ENCODE measurements at places on chromosomes 5 and 9. TPM values are rescaled to one million over a fixed set of nuclear protein-coding genes. Genes with fewer than 3 reads are reported as not detected.
A peak's percentile ranks its signal among the peaks of the same experiment; 100 is the strongest.

The ANKRD34B gene
- polyA plus RNA-seq: 0.34 TPM

DNA sequence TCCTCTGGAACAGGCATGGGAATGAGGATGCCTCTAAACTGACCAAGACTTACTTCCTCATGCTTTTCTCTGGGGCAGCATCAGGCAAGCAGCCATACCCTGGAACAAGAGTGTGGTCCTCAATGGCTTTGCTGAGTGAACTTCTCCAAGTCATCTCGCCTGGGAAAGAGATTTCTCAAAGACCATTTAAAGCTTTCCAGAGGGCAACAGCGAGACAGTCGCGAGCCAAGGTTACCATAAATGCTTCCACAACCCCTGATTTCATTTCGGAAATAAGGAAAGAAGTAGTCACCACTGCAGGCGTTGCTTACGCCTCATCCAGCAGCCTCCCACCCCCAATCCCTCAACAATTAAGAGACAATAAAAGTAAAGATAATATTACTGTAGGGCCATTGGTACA lies 1.1 kb upstream of the SNCAIP start:
- H3K27ac ChIP-seq: peak overlapping the region; percentile 81
- H3K27me3 ChIP-seq: no peaks in the 10 kb centered on the region
- H3K4me1 ChIP-seq: peaks cover 4% of the 10 kb centered on the region
- no peaks in the 10 kb centered on the region for H3K36me3 ChIP-seq
- DNase-seq: no peak
- peak overlapping the region; percentile 65 for H3K4me3 ChIP-seq

The KCNV2 gene
- 4.7 TPM for polyA plus RNA-seq

The IL12B gene
- 0.15 TPM for polyA plus RNA-seq

The PCDHGB7 gene
- 6.6 TPM for polyA plus RNA-seq

The SPINK13 gene
- polyA plus RNA-seq: 3.0 TPM

The PRR16 gene
- polyA plus RNA-seq: 3.4 TPM

DNA sequence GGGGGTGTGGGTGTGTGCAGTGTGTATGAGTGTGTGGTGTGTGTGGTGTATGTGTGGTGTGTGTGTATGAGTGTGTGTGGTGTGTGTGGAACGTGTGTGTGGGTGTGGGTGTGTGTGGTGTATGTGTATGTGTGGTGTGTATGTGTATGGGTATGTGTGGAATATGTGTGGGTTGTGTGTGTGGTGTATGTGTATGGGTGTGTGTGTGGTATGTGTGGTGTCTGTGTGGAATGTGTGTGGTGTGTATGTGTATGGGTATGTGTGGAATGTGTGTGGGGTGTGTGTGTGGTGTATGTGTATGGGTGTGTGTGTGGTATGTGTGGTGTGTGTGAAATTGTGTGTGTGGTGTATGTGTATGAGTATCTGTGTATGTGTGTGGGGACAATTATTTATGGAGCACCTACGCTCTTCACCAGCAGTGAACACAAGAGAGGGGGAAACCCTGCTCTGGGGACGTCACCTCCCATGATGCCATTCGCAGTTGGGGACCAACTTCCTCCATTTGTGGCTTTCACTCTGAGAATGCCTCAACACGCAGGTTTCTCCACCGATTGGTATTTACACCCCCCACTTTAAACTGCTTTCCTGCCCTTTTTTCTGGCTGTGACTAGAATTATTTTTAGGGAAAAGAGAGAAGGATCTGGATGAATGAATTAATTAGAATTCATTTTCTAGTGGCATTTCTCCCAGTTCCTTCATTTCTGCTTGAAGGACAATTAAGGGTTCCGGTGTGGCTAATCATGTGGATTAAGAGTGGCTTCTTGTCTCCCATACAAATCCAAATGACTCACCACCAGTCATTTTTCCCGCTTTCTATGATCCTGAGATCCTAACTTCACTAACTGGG lies 238.1 kb downstream of the ROR2 start:
- no peaks in the 10 kb centered on the region for H3K4me1 ChIP-seq
- no peaks in the 10 kb centered on the region for H3K36me3 ChIP-seq
- peak; percentile 41 for DNase-seq
